ENCODE measurements at places on chromosomes 12 and 14. TPM values are rescaled to one million over a fixed set of nuclear protein-coding genes. Genes with fewer than 3 reads are reported as not detected.

The KRT78 gene
- total RNA-seq, result not detected

The CIDEB gene
- 0.47 TPM for total RNA-seq

The DPY19L2 gene
- 1.7 TPM for total RNA-seq

The CLEC2A gene
- not detected for total RNA-seq

The TMEM132D gene
- not detected for total RNA-seq

The SMIM41 gene
- total RNA-seq, result not detected
